ENCODE measurements at places on chromosomes 2 and 18. TPM values are rescaled to one million over a fixed set of nuclear protein-coding genes. Genes with fewer than 3 reads are reported as not detected.

GRCh38 chr2:203553784-203554183 is 18.7 kb upstream of the RAPH1 start:
- DNase-seq = peak; percentile 70

DNA sequence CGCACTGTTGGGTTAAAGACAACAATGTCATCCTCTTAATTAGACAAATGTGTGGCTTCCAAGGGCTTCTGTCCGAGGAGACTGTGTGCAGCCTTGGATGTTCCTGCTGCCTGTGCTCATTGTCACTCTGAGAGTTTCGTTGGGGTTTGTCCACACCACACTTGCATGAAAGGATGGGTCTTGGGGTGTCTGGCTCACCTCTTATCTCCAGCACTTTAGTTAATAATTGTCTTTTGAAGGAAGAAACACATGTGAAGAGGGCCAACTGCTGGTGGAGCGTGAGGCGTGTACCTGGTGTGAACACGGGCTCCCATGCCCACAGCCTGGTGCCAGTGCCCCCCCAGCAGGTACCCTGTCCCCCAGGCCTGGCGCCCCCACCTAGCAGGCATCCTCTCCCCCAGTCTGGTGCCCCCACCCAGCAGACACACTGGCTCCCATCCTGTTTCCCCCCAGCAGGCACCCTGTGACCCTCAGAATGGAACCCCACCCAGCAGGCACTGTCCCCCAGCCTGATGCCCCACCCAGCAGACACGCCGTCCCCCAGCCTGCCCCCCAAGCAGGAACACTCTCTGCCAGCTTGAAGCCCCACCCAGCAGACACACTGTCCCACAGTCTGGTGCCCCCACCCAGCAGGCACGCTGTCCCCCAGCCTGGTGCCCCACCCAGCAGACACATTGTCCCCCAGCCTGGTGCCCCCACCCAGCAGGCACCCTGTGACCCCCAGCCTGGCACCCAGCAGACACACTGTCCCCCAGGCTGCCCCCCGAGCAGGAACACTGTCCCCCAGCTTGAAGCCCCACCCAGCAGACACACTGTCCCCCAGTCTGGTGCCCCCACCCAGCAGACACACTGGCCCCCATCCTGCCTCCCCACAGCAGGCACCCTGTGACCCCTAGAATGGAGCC is 96.3 kb upstream of the TMEM18 start:
- no peak for DNase-seq

DNA sequence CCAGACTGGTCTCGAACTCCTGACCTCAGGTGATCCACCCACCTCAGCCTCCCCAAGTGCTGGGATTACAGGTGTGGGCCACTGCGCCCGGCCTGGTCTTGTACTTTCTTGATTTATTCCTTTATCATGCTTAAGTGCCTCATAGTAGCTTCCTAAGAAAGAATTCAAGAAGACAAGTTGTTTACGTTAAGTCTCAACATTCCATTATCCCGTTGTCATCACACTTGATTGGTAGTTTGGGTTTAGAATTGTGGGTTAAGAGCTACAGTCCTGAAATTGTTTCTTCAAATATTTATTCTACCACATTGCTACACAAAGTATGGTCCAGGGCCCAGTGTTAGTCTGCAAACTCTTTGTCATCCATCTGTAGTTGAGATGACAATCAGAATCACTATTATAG is 194.0 kb downstream of the VWC2L start:
- no peak for DNase-seq

GRCh38 chr18:23528580-23529472 is 25.5 kb downstream of the RMC1 start:
- peak; percentile 80 for DNase-seq

DNA sequence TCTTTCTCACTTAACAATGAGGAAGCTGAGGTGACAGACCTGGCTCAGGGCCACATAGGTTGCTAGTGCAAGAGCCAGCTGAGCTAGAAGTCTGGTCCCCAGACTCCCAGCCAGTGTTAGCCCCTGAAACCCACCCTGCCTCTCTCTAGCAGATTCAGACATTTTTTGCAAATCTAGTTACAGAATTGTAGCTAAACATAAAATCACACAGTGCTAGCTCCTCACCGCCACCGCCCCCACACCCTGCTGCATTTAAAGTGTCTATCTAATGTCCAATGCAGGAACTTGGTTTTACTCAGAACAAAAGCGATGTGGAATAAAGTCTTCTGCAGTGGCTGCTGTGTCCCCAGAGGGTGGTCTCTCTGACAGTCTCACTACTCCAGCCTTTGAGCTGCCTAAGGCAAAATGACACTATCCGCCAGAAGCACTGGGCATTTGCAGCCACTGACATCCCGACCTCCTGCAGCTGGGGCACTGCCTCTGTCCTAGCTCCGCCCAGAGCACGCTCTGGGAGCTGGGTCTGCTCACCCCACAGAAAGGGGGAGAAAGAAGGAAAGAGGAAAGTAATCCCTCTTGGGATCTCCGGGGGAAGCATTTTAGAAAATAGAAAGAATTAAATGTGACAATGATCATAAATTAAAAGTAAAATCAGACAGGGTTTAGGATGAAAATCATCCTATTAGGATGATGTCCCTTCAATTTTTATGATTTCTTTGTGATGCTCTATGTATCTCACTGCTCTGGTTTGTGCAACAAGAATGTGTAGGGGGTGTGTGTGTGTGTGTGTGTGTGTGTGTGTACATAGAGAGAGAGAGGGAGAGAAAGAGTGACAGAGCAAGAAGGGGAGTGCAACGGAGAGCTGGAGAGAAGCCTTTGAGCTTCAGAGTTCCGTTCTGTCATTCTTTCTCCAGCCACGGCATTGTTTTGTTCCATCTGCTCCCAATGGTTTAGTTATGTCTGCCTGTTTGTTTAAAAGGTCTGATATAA is 50.5 kb upstream of the ST8SIA3 start:
- no peak for DNase-seq

DNA sequence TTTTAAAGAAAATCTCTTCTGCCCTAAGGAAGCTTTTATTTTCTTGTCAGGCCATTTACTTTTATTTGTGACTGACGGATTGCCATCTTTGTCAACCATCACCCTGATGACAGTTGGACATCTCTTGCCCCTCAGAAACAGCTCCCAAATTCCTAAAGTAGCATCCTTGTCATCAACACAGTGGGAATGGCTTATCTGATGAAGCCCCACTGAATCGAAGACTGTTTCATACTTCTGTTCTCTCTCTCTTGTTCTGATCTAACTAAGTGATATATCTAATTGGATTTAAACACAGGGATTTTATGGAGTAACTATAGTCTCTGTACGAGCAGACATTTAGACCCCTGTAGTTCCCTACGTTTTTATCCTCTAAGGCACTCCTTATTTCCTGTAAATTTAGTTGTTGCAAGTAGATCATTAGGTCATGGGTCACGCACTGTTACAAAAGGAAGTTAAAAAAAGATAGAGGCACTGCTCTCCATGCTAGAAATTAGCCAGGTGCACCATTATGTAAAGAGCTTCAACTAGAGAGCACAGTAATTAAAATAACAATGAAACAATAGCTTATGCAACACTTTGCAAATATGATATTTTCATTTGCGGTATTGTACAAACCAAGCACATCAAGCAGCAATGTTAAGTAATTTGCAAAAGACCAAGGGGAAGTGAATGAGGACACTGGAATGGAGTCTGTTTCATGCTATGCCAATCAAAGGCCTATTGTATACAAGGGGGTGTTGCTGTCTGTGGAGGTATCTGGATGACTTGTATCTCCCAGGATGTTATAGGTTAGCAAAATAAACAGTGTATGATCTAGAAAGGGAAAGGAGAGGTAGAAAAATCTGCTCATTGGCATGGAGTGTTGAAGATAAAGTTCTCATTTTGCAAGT is 284.7 kb downstream of the LRRTM1 start:
- no peak for DNase-seq

- DNase-seq = no peak
These were observed 120.2 kb downstream of the MEIS1 start for GRCh38 chr2:66555091-66555490.

- DNase-seq = no peak
These were observed 38.0 kb downstream of the KYNU start for GRCh38 chr2:142915502-142915901.

DNA sequence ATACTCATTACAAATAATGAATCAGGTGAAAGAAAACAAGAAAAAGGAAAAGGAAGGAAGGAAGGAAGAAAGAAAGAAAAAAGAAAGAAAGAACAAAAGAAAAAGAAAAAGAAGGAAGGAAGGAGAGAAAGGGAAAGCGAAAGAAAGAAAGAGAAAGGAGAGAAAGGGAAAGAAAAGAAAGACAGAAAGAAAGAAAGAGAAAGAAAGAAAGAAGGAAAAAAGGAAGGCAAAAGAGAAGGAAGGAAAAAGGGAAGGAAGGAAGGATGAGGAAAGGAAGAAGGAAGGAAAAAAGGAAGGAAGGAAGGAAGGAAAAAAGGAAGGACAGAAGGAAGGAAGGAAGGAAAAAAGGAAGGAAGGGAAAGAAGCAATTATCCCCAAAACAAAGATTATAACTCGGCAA is 1460.4 kb upstream of the PIK3C3 start:
- no peak for DNase-seq

- DNase-seq = peak; percentile 39
These were observed 582 bp downstream of the RIOK3 start for GRCh38 chr18:23453680-23454058.

GRCh38 chr2:170022692-170023091 is 155.3 kb upstream of the MYO3B start:
- DNase-seq = peak; percentile 87

- no peak for DNase-seq
These were observed 85.6 kb downstream of the MBP start for GRCh38 chr18:77046994-77047393.

- no peak for DNase-seq
These were observed 208.2 kb downstream of the SH3RF3 start for GRCh38 chr2:109337221-109337620.

- no peak for DNase-seq
These were observed 183.8 kb downstream of the DYSF start for GRCh38 chr2:71637168-71637567.

DNA sequence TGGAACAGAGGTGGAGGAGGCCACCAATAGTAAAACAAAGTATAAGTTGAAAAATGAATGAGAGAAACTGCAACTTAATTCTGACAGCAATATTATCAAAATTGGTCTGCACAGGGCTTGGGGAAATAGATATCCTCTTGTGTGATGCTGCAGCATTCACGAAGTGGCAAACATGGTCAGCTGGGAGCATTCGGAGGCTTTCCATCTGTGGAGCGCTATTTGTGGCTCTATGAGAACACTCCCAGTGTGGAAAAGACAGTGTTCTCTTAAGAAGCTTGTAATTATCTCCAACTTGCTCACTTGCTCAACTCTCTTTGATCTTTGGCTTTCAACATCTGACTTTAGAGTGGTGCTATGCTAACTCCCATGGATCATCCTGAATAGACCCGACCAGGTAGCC is 3.1 kb upstream of the FLACC1 start:
- peak; percentile 61 for DNase-seq

GRCh38 chr2:29520001-29520400 is 401.4 kb downstream of the ALK start:
- DNase-seq = no peak

GRCh38 chr2:46812361-46813019 is 103.1 kb downstream of the MCFD2 start:
- DNase-seq = peak; percentile 64

DNA sequence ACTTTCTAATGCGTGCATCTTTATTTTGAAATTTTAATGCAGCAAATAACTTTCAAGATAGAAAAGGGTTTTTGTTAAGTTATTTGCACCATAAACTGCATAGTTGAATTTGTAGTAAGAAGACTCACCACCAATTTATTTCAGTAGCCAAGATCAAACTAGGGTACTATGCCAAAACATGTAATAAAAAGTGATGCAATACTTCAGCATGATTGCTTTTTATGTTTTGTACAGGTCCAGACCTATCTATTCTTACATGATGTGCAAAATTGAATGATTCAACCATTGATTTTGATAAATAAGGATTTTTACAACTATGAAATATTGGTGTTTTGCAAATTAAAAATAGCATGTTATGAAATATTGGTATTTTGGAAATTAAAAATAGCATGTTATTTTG is 26.7 kb downstream of the AGPS start:
- no peak for DNase-seq

GRCh38 chr2:79009388-79009787 is 16.1 kb upstream of the REG3G start:
- no peak for DNase-seq

DNA sequence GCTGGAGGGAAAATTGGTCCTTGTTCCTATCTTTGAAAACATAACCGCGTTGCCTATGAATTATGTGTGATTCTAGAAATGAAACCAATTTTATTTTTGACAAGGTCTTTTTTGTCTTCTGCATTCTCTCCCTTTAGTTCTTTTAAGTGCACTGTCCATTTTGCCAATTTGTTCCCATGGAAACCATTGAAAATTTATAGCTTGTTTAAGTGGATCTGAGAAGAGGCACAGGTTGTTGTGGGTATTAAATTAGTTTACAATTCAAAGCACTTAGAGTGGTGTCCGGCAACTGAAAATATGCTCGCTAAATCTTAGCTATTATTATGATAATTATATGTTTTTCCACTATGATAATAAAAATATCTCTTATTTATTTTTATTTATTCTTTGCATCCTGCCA is 107.5 kb upstream of the FSHR start:
- DNase-seq = no peak

Gene CHRNG
- 697 TPM for total RNA-seq

Gene SETBP1
- 2.2 TPM for total RNA-seq

Gene CTAGE1
- not detected for total RNA-seq

Gene COBLL1
- 5.6 TPM for total RNA-seq

Gene CMPK2
- total RNA-seq = 0.51 TPM

Gene ILKAP
- total RNA-seq = 13.6 TPM

Data from myocyte (in vitro differentiated cells).